ENCODE measurements at places on chromosomes 12 and 14. TPM values are rescaled to one million over a fixed set of nuclear protein-coding genes. Genes with fewer than 3 reads are reported as not detected.
A peak's percentile ranks its signal among the peaks of the same experiment; 100 is the strongest.

The OR6C2 gene
- not detected for polyA plus RNA-seq

GRCh38 chr14:28773861-28774691 is 7.5 kb downstream of the FOXG1 start:
- no peak for DNase-seq

The RNFT2 gene
- 1.0 TPM for polyA plus RNA-seq

The KRT6A gene
- polyA plus RNA-seq = not detected

GRCh38 chr12:90253136-90253535 is 544.5 kb upstream of the ATP2B1 start:
- no peak for DNase-seq

The DEPDC4 gene
- 1.0 TPM for polyA plus RNA-seq

DNA sequence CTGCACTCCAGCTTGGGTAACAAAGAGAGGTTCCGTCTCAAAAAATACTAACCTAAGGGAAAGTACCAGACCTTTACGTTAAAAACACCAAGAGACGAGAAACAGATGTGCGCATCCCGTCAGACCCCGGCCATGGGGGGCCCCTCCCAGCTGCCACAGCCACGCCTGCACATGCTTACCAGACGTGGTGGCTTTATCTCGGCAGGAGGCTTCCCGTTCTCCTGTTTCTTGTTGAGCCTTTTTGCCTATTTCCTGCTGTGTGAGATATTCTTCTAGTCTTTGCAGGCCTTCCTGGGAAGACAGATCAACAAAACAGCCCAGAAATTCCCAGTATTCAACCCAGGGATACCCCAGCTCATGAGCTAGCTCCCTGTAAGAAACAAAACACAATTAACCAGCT is 23.6 kb downstream of the PGAM5 start:
- DNase-seq = no peak

The LUM gene
- 507 TPM for polyA plus RNA-seq

GRCh38 chr14:94754391-94754942 is 15.4 kb downstream of the GSC start:
- no peak for DNase-seq

The ADCY6 gene
- 35.9 TPM for polyA plus RNA-seq

The CCNB1IP1 gene
- 62.2 TPM for polyA plus RNA-seq

GRCh38 chr12:20194171-20194570 is 174.2 kb upstream of the PDE3A start:
- DNase-seq = no peak

The RNU4-1 gene
- polyA plus RNA-seq = not detected

The KLRC1 gene
- 0.37 TPM for polyA plus RNA-seq

DNA sequence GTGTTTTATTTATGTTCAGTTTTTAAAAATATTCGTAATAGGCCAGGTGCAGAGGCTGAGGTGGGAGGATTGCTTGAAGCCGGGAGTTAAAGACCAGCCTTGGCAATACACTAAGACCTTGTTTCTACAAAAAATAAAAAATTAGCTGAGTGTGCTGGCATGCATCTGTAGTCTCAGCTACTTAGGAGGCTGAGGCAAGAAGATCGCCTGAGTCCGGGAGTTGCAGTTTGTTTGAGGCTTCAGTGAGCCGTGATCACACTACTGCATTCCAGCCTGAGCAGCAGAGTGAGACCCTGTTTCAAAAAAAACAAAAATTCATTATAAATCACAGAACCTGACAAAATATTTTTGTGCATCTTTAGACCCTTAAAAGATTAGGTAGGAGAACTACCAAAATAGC is 240.1 kb upstream of the ARHGAP5 start:
- no peak for DNase-seq

The RERG gene
- polyA plus RNA-seq = 4.7 TPM

The CD163 gene
- 14.5 TPM for polyA plus RNA-seq

The ASPG gene
- 2.5 TPM for polyA plus RNA-seq

- DNase-seq = no peak
These were observed 78.8 kb downstream of the ETV6 start for GRCh38 chr12:11728154-11728755.

DNA sequence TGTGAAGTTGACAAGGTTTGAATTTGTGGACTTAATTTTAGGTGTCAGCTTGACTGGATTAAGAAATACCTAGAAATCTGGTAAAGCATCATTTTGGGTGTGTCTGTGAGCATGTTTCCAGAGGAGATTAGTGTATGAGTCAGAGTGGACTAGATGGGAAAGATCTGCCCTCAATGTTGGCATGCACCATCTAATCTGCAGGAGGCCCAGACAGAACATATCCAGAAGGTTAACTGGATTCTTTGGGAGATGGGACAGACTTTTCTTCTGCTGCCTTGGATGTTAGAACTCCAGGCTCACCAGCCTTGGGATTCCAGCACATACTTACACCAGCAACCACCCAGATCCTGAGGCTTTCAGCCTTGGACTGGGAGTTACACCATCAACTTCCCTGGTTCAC is 14.1 kb downstream of the SGPP1 start:
- no peak for DNase-seq

- no peak for DNase-seq
These were observed 249.2 kb upstream of the PWP1 start for GRCh38 chr12:107436376-107436775.

DNA sequence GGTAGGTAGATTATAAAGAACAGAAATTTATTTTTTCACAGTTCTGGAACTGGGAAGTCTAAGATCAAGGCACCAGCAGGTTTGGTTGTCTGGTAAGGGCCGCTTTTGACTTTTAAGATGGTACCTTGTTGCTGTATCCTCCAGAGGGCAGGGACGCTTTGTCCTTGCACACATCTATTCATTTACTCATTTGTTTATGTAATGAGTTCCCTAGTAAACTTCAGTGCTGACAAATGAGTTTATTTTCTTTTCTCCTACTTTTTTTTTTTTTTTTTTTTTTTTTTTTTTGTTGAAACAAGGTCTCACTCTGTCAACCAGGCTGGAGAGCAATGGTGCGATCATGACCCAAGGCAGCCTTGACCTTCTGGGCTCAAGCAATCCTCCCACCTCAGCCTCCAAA is 195.7 kb downstream of the FBXL14 start:
- no peak for DNase-seq

- DNase-seq = no peak
These were observed 674.1 kb upstream of the ATXN7L3B start for GRCh38 chr12:73863546-73863945.

DNA sequence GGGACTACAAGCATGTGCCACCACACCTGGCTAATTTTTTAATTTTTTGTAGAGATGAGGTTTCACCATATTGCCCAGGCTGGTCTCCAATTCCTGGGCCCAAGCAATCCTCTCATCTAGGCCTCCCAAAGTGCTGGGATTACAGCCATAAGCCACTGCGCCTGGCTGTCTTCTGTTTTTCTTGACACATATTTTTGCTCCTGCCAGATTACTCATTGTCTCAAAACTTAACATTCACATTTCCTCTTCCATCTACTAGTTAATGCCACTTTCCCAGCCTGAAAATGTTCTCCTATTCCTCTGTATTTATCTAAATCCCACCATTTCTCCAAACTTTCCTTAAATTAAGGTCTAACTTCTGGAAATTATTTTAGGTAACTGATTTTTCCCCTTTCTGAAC is 36.2 kb upstream of the KCNH3 start:
- no peak for DNase-seq

The ATG101 gene
- polyA plus RNA-seq = 24.8 TPM

The SENP1 gene
- polyA plus RNA-seq = 14.8 TPM

DNA sequence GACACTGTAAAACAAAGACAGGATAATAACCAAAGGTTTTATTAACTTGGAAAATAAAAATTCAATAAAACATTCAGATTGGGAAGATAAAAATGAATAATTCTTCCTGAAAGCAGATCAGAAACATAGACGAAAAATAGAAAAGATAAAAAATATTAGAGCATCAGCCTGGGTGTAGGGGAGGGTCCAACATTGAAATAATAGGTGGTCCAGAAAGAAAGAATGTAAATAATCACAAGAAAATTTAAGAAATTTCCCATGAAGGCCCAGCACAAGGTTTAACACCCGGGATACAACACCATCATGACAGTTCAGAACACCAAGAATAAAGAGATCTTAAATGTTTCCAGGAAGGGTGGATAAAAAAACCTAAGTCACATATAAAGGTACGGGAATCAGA is 31.1 kb upstream of the DICER1 start:
- no peak for DNase-seq

The KERA gene
- 38.1 TPM for polyA plus RNA-seq

DNA sequence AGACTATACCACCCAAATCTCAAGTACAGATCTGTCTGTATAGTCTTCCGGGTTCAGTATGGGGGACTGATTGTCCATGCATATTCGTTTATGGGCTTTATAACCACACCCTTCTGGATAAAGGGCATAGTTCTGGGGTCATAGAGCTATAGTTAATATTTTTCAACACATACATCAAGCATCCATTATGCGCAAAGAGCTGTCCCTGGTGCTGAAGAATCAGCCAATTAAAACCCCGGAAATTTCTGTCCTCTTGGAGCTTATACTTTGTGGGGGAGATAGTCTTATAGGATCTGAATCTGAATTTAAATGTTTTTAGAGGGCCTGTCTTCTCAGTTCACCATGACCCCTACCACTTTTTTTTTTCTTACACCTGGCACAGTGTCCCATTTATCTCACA is 256.7 kb downstream of the SUDS3 start:
- no peak for DNase-seq

DNA sequence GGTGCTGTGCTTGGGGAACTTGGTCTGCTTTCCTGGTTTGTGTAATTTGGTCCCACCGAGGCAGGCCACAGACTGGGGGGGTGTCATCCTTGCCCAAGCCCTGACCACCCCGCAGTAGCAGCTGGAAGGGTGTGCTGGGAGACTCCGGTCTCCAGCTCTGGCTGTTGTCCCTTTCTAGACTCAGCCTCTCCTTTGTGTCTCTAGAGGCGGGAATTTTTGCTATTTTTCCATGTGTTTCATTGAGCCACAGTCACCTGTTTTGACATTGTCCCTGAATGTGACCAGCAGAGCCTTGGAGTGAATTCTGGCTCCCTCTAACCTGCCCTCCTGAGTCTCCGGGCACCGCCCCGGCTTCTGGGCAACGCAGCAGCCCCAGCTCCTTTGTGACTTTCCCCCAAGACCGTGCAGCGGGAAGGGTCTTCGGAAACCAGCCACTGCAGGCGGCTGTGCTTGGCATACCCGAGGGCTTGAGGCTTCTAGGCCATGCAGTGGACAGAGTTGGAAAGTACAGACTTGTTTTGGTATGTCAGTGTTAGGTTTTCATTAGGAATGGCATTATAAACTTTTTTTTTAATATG is 98.6 kb downstream of the TNFAIP2 start:
- DNase-seq = no peak

GRCh38 chr14:64563696-64564095 is 13.9 kb downstream of the PPP1R36 start:
- no peak for DNase-seq

The TMEM119 gene
- polyA plus RNA-seq = 30.2 TPM

GRCh38 chr12:41709463-41710285 is 435.0 kb downstream of the GXYLT1 start:
- no peak for DNase-seq

The SERPINA9 gene
- polyA plus RNA-seq = not detected

DNA sequence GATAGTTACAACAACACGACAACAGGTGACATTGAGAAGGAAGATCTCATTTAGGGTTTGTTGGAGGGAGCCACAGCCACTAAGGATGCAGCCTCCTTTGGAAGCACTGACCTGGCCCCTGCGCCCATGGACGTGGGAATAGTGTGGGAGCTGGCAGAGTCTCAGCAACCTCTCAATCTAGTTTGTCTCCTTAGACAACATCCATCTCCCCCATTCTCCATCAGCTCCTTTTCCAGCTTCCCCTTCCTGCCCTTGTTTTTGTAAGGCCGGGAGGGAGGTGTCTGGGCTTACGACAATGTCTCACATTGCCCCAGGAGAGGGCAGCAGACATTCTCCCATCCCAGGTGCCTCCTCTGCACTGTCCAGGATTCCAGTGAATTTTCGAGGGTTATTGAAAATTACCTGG is 170.2 kb upstream of the PZP start:
- DNase-seq = no peak

- DNase-seq = no peak
These were observed 80.2 kb downstream of the NUAK1 start for GRCh38 chr12:106058256-106059182.

DNA sequence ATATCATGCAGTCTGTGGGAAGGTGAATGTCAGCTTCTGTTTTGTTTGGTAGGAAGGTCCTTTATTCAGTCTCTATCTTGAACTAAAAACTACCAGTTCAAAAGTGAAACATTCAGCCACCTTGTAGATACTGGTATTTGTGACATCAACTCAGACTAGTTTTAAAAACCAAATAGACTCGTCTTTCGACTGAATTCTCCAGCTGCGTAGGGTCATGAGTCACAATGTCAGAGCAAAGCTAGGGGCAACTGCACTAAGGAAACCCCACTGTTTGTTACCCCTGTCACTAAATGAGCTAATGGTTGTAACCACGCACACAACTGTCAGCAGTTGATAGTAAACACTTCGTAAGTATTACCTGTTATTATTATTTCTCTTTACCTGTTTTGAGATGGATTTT is 144.6 kb downstream of the PRIMA1 start:
- no peak for DNase-seq

The TAS2R20 gene
- 1.4 TPM for polyA plus RNA-seq

GRCh38 chr14:104827177-104828055 is 26.5 kb downstream of the ZBTB42 start:
- DNase-seq = no peak

DNA sequence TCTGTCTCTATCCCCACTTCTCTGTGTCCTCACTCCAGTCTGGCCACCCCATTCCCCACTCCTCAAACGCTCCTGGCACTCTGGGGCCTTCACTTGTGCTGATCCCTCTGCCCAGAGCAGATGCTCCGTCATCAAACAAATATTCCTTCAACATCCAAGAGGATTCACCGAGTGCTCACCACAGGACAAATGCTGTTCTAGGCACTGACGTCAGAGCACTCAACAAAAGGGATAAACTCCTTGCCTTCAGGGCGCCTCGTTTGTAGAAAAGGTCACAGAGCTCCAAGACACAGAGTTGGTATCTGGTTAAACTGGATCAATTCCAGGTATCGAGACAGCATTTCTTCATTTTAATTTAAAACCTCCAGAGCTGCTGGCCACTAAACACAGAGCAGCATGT is 35.3 kb downstream of the PSMC1 start:
- DNase-seq = no peak

DNA sequence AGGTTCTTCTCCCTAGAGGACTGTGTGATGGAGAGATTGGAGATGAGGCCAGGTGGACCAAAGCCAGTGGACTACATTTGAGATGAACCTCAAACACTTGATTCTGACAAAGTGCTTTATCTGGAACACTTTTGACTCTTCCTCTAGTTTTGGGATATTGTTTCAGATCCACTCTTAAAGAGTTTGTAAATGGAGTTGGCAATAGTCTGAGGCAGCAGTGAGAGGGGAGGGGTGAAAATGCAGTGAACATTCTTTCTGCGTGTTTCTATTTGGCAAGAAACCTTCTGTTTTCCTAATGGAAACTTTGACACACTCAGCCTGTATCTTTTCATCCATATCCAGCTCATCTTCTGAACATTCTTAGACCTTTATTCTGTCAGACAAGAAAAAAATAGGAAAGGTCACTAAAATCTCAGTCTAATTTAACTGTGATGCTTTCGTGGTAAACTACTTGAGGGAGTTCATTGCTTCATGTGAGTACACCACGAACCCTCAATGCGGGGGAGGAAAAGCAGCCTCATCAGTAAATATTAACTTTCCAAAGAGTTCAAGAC is 57.4 kb upstream of the KCNJ8 start:
- peak; percentile 92 for DNase-seq

Measured in forelimb muscle (tissue), 1 donor.